ENCODE measurements at places on chromosomes 1 and 21.

DNA sequence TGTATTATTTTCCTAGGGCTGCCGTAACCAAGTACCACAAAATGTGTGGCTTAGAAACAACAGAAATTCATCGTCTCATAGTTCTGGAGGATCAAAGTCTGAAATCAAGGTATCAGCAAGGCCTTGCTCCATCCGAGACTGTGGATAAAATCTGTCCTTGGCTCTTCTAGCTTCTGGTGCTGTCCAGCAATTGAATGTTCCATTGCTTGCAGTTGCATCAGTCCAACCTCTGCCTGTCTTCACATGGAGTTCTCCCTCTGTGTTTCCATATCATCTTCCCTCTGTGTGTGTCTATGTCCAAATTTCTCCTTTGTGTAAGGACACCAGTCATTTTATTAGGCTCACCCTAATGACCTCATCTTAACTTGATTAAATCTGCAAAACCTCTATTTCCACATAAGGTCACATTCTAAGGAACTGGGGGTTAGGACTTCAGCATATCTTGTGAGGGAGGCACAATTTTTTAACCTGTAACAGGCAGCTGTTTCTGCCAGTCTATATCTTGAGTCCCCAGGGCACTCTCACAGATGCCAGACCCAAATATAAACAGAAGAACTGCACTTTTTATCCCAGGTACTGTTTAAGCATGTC, 84.2 kb downstream of the ERG start:
- no peak for DNase-seq

GRCh38 chr1:2133039-2133878, 61.3 kb downstream of the FAAP20 start:
- DNase-seq = peak; percentile 93

- no peak for DNase-seq
Observed at GRCh38 chr1:230242326-230242725, 175.3 kb downstream of the GALNT2 start.

DNA sequence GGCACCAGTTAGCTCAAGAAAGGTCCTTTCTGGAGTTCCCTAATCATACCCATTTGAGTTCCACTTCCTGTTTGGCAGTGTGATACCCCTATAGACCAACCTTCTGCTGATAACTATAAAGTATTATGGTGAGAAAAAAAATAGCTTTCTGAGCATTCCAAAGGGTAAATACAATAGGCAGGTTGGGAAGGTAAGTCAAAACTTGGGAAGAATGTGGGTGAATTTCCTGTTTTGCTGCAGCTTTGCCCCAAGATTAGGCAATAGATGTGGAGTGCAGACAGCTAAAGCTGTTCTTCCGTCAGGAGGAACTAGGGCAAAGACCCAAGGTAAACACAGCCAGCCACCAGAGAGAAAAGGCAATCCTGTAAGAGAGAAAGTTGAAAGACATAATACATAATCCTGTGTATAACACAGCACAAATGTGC, 49.9 kb upstream of the GUCA2A start:
- no peak for DNase-seq

DNA sequence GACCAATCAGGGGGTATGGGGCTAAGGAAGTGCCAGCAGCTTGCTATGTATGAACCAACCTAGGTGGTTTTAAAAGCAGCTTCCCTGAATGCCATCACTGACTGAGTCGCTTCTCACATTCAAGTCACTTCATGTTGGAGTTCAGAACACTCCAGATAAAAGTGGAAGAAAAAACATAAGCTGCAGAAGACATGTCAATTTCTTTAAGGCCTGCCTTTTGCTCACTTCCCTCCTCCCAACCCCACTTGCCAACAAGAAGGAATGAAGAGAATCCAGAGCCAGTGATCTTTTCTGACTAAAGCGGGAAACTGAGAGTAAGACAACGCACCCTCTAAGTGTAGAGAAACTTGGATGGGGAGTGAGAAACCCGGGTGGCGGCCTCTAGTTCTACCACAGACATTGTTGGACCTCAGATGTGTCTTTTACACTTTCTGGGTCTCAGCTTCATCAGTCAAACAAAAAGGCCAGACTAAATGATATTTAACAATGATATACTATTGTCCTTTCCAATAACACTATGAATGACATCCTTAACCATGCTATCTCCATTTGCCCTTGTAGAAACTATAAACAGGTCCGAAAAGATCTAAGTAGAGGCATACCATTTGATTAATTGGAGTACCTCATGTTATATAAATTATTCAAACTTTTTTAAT, 54.1 kb downstream of the LUZP1 start:
- DNase-seq = no peak

DNA sequence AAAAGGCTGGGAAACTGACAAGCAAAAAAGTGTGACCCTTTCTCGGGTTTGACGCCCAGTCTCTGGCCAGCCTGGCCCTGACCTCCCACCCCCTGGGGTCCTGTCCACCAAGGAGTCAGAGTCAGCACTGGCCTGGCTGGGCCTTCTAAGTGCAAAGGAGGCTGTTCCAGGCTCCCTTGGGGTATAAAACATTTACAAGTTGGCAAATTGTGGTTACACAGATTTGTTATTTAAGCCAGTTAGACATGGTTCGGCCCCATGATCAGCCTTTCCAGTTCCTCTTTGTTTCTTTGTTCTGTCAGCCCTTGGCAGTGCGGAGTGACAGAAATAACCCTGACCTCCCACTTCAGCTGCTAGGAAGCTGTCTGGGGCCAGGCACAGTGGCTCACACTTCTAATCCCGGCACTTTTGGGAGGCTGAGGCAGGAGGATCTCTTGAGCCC, 161.6 kb upstream of the RAB4A start:
- DNase-seq = no peak

DNA sequence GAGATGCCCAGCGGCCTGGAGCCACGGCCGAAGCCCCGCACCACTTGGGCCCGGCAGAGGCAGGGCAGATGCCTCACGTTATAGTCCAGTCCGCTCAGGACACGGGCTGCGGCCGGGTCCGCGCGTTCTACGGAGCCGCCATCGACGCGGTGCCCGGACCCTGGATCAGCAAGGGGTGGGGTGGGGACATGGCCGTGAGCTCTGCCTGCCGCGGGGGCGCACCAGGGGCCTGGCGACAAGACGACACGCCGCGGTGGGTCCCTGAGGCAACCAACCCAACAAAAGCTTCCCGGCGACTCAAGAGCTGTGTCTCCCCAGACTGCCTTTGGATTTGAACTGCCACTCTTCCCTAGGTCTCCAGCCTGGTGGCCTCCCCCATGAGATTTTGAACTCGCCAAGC, 211.4 kb upstream of the GREM2 start:
- no peak for DNase-seq

GRCh38 chr1:224201853-224202252, 18.8 kb downstream of the DEGS1 start:
- DNase-seq = no peak

DNA sequence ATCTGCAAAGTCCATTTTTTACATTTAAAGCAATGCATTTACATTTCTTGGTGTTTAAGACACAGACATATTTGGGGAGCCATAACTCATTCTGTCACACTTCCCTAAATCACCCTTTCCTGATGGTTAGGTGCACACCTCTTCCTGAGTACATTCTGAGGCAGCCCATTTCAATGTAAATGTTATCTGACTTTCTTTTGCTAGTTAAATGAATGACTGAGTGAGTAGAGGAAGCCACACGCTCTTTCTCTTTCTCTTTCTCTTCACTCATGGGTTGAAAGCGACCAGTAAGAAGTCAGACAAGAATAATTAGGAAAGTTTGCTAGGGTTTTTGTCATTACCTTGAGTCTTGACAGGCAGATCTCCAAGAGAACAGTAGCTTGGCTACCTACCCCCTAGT, 143.1 kb downstream of the S1PR1 start:
- DNase-seq = no peak

- no peak for DNase-seq
Observed at GRCh38 chr1:2610036-2610959, 22.5 kb downstream of the MMEL1 start.

DNA sequence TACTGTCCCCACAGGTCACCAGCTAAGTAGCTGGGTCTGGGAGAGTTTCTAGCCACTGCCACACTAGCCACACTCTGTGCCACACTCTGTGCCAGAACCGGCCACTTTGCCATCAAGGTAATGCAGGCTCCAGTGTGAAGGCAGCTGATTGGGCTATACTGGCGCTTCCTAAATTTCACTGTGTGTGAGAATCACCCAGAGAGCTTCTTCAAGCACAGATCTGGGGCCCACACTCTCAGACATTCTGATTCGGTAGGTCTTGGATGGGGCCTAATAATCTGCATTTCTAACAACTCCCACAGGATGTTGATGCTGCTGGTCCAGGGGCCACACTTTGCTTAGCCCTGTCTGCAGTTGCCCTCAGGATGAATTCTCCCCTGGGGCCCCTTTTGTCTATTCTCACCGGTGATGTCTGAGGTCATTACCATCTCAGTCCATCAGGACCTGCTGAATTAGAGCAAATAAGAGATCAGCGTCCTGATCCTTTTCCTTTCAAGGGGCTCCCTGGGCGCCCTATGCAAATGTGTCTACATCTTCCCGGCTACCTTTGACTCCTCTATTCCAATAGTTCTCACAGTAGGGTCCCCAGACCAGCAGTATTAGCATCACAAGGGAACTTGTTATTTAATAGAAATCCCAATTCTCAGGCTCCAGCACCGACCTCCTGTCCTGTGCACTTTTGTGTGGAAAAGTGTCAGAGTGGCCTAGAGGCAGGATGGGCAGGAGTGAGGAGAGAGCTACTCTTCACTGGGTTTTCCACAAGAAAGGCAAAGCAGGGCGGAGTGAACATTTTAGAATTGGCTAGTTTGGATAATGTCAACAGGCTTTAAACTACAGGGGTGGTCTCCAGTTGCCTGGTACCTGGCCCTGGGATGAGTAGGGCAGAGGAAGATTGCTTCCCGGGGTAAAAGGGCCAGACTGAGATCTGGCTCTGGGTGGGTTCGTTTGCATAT, 24.7 kb upstream of the LRRN2 start:
- no peak for DNase-seq

DNA sequence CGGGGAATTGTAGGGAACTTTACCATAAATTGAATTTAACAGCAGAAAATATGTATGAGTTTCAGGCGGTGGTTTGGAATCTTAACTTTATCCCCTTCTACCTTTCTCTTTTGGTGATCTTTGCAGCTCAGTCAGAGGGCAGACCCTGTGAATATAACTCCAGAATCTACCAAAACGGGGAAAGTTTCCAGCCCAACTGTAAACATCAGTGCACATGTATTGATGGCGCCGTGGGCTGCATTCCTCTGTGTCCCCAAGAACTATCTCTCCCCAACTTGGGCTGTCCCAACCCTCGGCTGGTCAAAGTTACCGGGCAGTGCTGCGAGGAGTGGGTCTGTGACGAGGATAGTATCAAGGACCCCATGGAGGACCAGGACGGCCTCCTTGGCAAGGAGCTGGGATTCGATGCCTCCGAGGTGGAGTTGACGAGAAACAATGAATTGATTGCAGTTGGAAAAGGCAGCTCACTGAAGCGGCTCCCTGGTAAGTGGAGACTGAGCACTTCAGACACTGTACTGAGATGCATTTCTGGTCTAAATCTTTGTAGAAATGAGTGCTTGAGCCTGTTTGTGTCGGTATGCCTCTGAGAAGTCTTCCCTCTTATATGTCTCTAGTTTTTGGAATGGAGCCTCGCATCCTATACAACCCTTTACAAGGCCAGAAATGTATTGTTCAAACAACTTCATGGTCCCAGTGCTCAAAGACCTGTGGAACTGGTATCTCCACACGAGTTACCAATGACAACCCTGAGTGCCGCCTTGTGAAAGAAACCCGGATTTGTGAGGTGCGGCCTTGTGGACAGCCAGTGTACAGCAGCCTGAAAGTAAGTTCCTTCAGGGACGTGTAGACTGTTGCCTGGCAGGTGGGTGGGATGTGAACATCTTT, 1.5 kb downstream of the CCN1 start:
- no peak for DNase-seq

DNA sequence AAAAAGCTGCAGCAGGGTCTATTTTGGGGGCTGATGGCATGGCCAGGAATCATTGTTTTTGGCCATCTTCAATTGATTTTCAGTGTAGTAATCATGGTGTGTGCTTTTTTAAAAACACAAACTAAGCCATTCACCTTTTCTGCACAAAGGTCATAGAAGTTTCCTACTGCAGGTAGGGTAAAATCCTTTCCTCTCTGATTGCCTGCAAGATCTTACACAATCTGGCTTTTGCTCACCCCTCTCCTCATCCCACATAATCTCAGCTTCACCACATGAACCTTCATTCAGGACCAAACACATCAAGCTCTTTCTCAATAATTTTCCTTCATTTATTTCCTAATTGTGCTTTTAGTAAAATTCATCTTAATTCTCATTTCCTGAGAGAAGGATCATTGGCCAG, 38.3 kb upstream of the GBP5 start:
- DNase-seq = no peak

GRCh38 chr1:44860891-44861425, 17.9 kb upstream of the PTCH2 start:
- DNase-seq = no peak

GRCh38 chr1:22108339-22109105, 34.4 kb downstream of the WNT4 start:
- DNase-seq = no peak

DNA sequence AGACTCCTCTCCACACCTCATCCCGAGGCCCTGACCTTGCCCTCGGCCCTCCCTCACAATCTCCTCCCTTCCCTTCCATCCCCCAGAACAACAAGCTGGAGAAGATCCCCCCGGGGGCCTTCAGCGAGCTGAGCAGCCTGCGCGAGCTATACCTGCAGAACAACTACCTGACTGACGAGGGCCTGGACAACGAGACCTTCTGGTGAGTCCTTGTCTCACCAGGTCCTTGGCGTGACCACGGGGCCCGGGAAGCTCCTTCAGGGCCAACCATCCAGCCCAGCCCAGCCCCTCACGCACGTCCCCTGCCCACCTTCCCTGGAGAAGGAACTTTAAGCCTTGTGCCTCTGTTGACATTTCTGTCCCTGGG, 15.6 kb downstream of the PODN start:
- no peak for DNase-seq

DNA sequence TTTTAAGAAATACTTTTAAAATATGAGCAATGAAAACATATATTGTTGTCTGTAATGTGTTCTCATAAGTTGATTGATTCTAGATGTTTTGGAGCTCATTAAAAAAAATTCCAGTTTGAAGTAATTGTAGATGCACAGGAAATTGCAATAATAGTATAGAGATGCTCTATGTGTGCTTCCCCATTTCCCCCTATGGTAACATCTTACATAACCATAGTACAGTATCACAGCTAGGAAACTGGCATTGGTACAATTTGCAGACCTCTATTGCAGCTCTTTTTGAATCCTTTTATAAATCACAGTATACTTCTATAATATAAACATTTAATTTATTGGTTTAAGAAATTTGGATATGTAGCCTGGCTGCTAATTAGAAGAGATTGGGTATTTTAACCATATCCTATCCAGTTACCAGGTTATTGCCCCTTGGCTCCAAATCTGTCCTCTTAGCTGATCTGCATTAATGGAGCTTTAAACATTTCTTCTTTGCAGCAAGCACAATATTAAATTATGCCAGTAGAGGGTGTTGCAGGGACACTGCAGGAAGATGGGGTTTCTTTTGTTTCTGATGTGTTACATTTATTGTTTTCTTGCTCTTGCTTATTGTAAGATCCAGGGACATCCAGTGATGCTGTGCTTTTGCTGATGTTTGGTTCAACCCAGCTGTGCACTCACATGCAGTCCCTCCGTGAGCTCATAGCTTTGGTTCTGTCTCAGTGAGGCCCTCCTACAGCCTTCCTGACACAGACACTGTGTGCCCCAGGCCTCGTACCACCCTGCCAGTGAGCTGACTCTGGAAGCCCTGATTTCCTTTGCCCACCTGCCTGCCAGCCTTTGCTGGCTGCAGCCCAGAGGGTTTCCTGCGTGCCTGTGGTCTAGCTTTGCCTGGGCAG, 103.3 kb downstream of the RABGAP1L start:
- DNase-seq = no peak

GRCh38 chr1:157145076-157145475, 6.9 kb upstream of the ETV3 start:
- DNase-seq = no peak

- no peak for DNase-seq
Observed at GRCh38 chr21:44755227-44755626, 43.9 kb upstream of the TSPEAR start.
